ENCODE measurements at places on chromosomes 12 and 14. TPM values are rescaled to one million over a fixed set of nuclear protein-coding genes. Genes with fewer than 3 reads are reported as not detected.

DNA sequence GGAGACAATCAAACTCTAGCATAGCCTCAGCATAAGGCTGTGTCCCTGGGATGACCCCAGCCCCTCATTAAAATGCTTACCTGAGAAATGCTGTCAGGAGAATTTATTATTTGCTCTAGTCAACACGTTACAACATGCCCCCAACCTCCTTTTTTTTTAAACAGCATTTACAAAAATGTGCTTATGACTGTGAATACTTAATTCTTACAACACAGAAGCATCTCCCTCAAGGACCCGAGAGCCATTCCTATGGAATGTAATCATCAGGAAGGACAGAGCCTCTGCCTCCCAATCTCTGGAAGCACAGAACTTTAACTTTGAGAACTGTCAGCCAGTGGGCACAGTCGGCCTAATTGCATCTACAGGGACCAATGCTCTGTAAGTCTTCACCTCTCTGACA lies 136.6 kb upstream of the OVCH1 start:
- H3K36me3 ChIP-seq = no peaks in the 10 kb centered on the region
- no peak overlapping the region for H3K4me3 ChIP-seq
- no peak overlapping the region for H3K27ac ChIP-seq
- no peaks in the 10 kb centered on the region for H3K4me1 ChIP-seq

DNA sequence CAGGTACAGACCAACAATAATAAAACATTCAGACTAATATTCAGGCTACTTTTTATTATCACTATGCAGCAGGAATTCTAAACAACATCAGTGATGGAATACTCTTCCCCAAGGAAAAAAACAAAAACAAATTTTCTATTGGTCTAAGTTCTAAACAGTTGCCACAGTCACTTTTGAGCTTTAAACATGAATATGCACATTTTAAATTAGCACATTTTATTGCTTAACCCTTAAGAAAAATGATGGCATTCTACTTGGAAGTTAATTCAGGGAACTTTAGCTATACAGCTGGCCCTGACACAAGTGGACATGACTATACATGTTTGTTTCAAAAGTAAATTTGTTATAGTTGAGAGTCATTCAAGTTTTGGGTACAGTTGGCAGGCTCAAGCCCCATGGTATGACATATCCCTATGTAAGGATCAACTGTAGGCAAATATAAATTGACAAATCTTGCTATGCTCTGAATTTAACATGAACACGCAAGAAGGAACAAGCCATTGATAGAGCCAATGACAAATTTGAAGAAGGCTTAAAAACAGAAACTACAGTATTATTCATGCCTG lies 224.3 kb upstream of the AMIGO2 start:
- H3K4me3 ChIP-seq = no peak overlapping the region
- DNase-seq = no peak
- H3K4me1 ChIP-seq = no peaks in the 10 kb centered on the region
- H3K36me3 ChIP-seq = no peaks in the 10 kb centered on the region

- no peaks in the 10 kb centered on the region for H3K27me3 ChIP-seq
- H3K4me3 ChIP-seq = no peak overlapping the region
- H3K36me3 ChIP-seq = no peaks in the 10 kb centered on the region
- DNase-seq = no peak
- no peak overlapping the region for H3K27ac ChIP-seq
Observed at GRCh38 chr12:83514372-83514771, 827.7 kb downstream of the TMTC2 start.

- no peak overlapping the region for H3K27ac ChIP-seq
- no peak for DNase-seq
- H3K4me1 ChIP-seq = no peaks in the 10 kb centered on the region
Observed at GRCh38 chr14:96423446-96424108, 31.6 kb downstream of the AK7 start.

- no peaks in the 10 kb centered on the region for H3K27me3 ChIP-seq
- H3K4me1 ChIP-seq = no peaks in the 10 kb centered on the region
- no peak overlapping the region for H3K4me3 ChIP-seq
- H3K27ac ChIP-seq = no peak overlapping the region
Observed at GRCh38 chr12:18898470-18898869, 160.6 kb downstream of the CAPZA3 start.

GRCh38 chr12:116687888-116688287 lies 50.0 kb downstream of the SPRING1 start:
- no peak overlapping the region for H3K4me3 ChIP-seq
- no peak overlapping the region for H3K27ac ChIP-seq
- DNase-seq = no peak
- no peaks in the 10 kb centered on the region for H3K4me1 ChIP-seq
- no peaks in the 10 kb centered on the region for H3K27me3 ChIP-seq
- H3K36me3 ChIP-seq = no peaks in the 10 kb centered on the region

DNA sequence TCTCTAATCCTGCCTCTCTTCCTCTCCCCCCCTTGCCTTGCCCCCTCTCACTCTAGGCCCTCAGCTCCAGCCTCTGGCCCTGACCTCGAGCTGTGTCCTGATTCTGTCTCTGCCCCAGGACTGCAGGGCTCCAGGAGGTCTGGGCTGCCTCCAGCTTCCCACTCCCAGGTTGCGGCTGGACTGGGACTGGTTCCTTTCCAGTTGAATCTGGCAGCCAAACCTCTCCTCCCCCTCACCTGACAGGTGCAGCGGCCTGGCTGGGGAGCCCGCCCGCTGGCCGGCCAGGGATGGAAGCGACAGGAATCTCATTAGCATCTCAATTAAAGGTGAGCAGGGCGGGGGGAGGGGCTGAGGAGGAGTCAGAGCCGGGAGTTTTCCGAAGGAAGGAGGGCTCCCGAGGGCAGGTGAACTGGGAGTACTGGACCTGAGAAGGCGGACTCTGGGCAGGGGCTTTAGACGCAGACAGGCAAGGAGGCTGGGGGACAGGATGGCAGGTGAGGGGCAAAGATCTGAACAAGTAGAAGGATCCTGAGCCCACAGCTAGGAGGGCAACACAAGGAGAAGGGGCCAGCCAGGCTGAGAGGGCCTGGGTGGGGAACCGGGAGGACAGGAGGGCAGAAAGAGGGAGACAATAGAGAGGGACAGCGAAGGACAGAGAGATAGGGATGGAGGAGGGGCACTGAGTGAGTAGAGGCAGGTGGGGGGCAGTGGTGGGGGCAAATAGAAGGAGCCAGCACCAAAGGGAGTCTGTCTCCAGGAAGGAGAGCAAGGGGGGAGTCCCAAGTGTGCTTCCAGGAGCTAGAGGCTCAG lies at the start of gene SCNN1A:
Gene SCNN1A, minus strand, starts transcription at position 295 of the 810 bp plus-strand sequence. CDS start 780 bp downstream, outside the sequence.
- H3K27me3 ChIP-seq = no peaks in the 10 kb centered on the region
- H3K36me3 ChIP-seq = no peaks in the 10 kb centered on the region
- H3K4me1 ChIP-seq = peaks cover 24% of the 10 kb centered on the region
- peak; percentile 81 for DNase-seq

- no peaks in the 10 kb centered on the region for H3K36me3 ChIP-seq
- peak overlapping the region; percentile 78 for H3K27ac ChIP-seq
- DNase-seq = no peak
- no peaks in the 10 kb centered on the region for H3K27me3 ChIP-seq
- H3K4me3 ChIP-seq = no peak overlapping the region
- H3K4me1 ChIP-seq = no peaks in the 10 kb centered on the region
Observed at GRCh38 chr12:52581066-52581465, 7.4 kb upstream of the KRT74 start.

DNA sequence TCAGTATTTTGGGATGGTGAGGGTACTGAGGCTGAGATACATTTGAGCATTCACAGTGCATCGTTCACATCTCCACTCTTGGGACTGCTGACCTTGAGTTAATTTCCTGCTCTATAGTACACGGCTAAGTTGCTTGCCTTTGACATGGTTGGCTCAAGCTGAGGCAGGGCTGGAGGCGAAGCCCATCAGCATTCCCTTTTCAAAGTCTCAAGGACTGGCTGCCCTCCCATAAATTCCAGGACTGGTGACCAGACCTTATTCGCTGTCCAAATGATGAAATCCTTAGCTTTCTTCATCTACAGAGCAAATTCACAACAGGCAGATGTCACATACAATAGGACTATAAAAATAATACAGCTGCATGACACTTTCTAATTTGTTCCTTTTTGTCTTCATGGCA lies 85.9 kb downstream of the SSPN start:
- H3K4me3 ChIP-seq = no peak overlapping the region
- H3K4me1 ChIP-seq = peaks cover 8% of the 10 kb centered on the region
- H3K27me3 ChIP-seq = no peaks in the 10 kb centered on the region
- no peaks in the 10 kb centered on the region for H3K36me3 ChIP-seq
- H3K27ac ChIP-seq = peak overlapping the region; percentile 78
- DNase-seq = no peak

DNA sequence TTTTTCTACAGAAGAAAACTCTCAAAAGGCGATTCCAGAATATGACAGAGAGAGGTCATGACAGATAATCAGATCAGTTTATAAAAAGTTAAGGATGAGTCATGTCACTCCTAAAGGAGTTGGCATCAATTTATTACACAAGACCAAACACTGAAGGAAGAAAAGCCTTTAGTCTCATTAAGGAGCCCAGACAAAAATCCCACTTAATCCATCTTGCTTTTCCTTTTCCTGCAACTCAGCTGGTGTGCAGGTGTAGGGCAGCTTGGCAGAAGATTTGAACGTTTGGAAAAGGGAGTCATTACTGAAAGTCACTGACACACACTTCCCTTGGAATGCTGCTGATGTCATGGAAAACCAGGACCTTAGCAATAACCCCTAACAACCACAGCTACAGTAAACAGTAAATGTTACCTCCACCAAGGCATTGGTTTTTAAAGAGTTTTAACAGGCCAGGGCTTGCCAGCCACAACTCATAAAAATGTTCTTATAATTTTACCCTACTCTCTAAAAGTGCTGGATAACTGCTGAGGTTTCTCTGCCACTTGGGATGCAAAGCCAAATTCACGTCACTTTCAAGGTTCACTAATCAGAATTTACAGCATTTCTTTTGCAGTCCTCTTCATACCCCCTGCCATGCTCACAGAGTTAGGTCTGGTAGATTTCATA lies 320.6 kb downstream of the RAD51B start:
- peaks cover 18% of the 10 kb centered on the region for H3K4me1 ChIP-seq
- H3K27ac ChIP-seq = peak overlapping the region; percentile 92
- H3K4me3 ChIP-seq = no peak overlapping the region
- DNase-seq = no peak
- no peaks in the 10 kb centered on the region for H3K36me3 ChIP-seq
- no peaks in the 10 kb centered on the region for H3K27me3 ChIP-seq

GRCh38 chr14:75615200-75615599 lies 36.8 kb downstream of the FLVCR2 start:
- H3K27ac ChIP-seq = no peak overlapping the region
- no peak for DNase-seq
- no peak overlapping the region for H3K4me3 ChIP-seq
- H3K27me3 ChIP-seq = no peaks in the 10 kb centered on the region
- no peaks in the 10 kb centered on the region for H3K36me3 ChIP-seq

DNA sequence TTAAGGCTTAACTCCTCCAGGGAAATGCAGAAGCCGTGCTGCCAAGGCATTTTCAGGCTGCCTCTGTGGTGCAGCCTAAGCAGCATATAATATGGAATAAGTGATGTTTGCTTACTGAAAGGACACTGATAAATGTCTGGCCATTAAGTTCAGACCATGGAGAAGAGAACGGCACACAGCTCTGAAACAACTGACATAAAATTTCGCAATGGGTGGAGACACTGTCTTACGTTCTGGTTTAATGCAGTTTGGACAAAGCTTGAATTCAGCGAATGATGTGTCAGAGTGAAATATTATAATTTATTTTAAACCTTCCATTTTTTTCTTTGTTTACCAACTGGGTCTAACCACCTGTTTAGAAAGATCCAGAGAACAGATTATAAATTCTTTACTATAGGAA lies 27.2 kb upstream of the NRXN3 start:
- no peak overlapping the region for H3K27ac ChIP-seq
- H3K27me3 ChIP-seq = peaks cover 1% of the 10 kb centered on the region
- H3K4me3 ChIP-seq = no peak overlapping the region
- H3K36me3 ChIP-seq = no peaks in the 10 kb centered on the region

GRCh38 chr12:51013441-51013840 lies 12.7 kb downstream of the SLC11A2 start:
- H3K27me3 ChIP-seq = no peaks in the 10 kb centered on the region
- no peaks in the 10 kb centered on the region for H3K4me1 ChIP-seq
- DNase-seq = no peak
- no peak overlapping the region for H3K4me3 ChIP-seq

DNA sequence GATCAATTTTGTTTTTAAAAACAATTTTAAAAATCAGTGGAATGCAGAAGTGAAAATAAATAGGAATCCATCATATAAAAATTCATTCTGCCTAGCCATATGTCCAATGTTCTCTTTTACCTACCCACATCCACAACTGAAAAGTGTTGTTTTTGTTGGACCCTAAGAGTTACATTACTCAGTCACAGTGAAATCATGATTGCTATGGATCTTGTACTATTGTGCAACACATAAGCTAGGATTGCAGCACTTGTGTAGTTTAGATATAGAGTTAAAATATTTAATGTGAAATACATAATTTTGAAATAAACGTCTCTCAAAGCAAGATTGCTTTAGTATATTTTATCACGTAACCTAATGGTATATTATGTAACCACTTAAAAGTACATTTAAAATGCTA lies 213.3 kb upstream of the CLEC14A start:
- no peaks in the 10 kb centered on the region for H3K27me3 ChIP-seq
- no peak overlapping the region for H3K27ac ChIP-seq
- no peak for DNase-seq
- H3K4me3 ChIP-seq = no peak overlapping the region

GRCh38 chr12:116450406-116450910 lies 108.7 kb upstream of the MAP1LC3B2 start:
- H3K4me1 ChIP-seq = no peaks in the 10 kb centered on the region
- H3K4me3 ChIP-seq = no peak overlapping the region
- DNase-seq = no peak
- H3K27ac ChIP-seq = no peak overlapping the region

- peak overlapping the region; percentile 99 for H3K27ac ChIP-seq
- DNase-seq = no peak
- H3K36me3 ChIP-seq = no peaks in the 10 kb centered on the region
- no peaks in the 10 kb centered on the region for H3K27me3 ChIP-seq
- peak overlapping the region; percentile 75 for H3K4me3 ChIP-seq
Observed at GRCh38 chr14:100214770-100215083, 24.2 kb upstream of the YY1 start.

- no peak overlapping the region for H3K4me3 ChIP-seq
- H3K36me3 ChIP-seq = no peaks in the 10 kb centered on the region
- DNase-seq = no peak
- H3K4me1 ChIP-seq = no peaks in the 10 kb centered on the region
- H3K27ac ChIP-seq = no peak overlapping the region
- no peaks in the 10 kb centered on the region for H3K27me3 ChIP-seq
Observed at GRCh38 chr12:104656921-104657320, 200.2 kb downstream of the CHST11 start.

- H3K27ac ChIP-seq = no peak overlapping the region
- DNase-seq = no peak
- H3K4me1 ChIP-seq = no peaks in the 10 kb centered on the region
- H3K27me3 ChIP-seq = no peaks in the 10 kb centered on the region
- no peak overlapping the region for H3K4me3 ChIP-seq
Observed at GRCh38 chr12:47107926-47108325, 28.2 kb upstream of the AMIGO2 start.

- H3K27me3 ChIP-seq = no peaks in the 10 kb centered on the region
- no peak for DNase-seq
- H3K36me3 ChIP-seq = no peaks in the 10 kb centered on the region
- no peak overlapping the region for H3K4me3 ChIP-seq
- H3K4me1 ChIP-seq = no peaks in the 10 kb centered on the region
Observed at GRCh38 chr12:68131867-68132414, 27.6 kb downstream of the IFNG start.

Gene USP44
- 3.7 TPM for total RNA-seq

Gene GLRX5
- 33.6 TPM for total RNA-seq

Gene HOXC9
- 16.8 TPM for total RNA-seq

Gene DCN
- total RNA-seq = 4,374 TPM

Gene SYT10
- total RNA-seq = not detected

Gene STAB2
- under 0.01 TPM for total RNA-seq

Gene B4GALNT3
- 4.6 TPM for total RNA-seq

Gene SELPLG
- 6.7 TPM for total RNA-seq

Gene PLA2G1B
- not detected for total RNA-seq

Gene ALX1
- total RNA-seq = 2.9 TPM

Gene NPAS3
- 4.0 TPM for total RNA-seq

Gene HOXC10
- total RNA-seq = 10.9 TPM
